ENCODE measurements at places on chromosomes 5 and 9.

- DNase-seq, result no peak
These were observed 33.2 kb downstream of the FBXO38 start for GRCh38 chr5:148416921-148417320.

GRCh38 chr5:66538531-66538930, 57.7 kb upstream of the MAST4 start:
- no peak for DNase-seq

DNA sequence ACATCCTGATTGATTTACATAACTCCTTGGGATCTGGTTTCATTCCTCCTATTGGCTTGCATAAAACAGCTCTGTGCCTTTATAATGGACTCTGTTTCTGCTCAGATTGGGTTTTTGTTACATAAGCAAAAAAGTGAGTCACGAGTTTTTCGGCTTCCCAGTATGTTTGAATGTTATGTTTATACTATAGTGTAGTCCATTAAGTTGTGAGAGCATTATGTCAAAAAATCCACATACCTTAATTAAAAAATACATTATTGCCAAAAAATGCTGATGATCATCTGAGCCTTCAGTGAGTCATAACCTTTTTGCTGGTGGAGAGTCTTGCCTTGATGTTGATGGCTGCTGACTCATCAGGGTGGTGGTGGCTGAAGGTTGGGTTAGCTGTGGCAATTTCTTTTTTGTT, 144.6 kb downstream of the CCDC171 start:
- no peak for DNase-seq

GRCh38 chr9:38234479-38235170, 157.9 kb upstream of the ALDH1B1 start:
- DNase-seq, result no peak

DNA sequence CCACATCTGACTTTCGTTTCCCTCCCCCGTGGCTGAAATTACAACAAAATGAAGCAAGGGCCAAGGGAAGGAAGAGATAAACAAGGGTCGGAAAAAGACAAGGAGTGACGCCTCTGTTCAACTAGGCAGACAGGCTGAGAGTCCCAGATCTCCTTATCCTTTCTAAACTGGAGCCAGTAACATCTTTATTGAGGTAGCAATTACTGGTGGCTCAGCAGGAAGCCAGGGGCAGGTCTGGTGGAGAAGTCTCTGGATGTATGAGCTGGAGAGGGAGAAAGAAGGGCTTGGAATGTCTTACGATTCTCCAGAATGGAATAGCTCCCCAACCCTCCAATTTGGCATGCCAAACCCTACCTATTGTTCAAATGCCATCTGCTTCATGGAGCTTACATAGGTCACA, 190.8 kb upstream of the BRINP1 start:
- no peak for DNase-seq

GRCh38 chr5:57102905-57103255, 71.0 kb upstream of the GPBP1 start:
- no peak for DNase-seq

DNA sequence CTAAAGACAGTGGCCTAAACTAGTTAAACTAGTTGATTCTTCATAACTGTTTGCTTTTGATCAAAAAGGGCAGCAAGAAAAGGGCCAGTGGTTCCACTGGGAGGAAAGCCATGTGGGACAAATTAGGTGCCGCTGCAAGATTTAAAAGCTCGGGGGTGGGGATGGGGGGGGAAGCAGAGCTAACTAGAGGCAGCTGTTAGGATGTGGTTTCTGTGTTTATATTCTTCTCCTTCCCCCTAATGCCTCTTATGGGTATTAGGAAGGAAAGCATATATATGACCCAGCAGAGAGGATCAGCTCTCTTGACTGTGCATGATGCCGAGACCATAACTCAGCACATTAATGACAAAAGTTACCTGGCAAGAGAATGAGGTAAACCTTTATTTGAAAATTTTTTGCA, 65.7 kb downstream of the EFNA5 start:
- no peak for DNase-seq

GRCh38 chr5:64790210-64790609, 21.5 kb downstream of the CWC27 start:
- DNase-seq, result no peak

Measured in stimulated activated CD8-positive, alpha-beta memory T cell treated with anti-CD3 and anti-CD28 coated beads, Interleukin-15, amount 100 ng/mL, for 1 hour (primary cell).